ENCODE measurements at places on chromosomes 16 and 17.

- DNase-seq, result no peak
These were observed 20.2 kb upstream of the NCBP3 start for GRCh38 chr17:3866276-3866675.

DNA sequence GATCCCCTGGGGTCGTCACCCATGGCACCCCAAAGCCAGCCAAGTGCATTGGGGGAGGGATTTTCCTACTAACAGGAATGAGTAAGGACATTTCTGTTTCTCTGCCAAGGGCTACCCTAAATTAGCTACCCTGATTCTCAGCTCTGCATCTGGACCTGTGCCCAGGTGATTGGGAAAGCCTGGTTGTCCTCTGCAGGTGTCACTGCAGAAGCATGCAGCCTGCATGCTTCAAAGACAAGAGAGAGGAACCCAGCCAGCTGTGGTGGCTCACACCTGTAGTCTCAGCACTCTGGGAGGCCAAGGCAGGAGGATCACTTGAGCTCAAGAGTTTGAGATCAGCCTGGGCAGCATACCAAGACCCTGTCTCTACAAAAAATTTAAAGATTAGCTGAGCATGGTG, 19.6 kb downstream of the BEAN1 start:
- no peak for DNase-seq

DNA sequence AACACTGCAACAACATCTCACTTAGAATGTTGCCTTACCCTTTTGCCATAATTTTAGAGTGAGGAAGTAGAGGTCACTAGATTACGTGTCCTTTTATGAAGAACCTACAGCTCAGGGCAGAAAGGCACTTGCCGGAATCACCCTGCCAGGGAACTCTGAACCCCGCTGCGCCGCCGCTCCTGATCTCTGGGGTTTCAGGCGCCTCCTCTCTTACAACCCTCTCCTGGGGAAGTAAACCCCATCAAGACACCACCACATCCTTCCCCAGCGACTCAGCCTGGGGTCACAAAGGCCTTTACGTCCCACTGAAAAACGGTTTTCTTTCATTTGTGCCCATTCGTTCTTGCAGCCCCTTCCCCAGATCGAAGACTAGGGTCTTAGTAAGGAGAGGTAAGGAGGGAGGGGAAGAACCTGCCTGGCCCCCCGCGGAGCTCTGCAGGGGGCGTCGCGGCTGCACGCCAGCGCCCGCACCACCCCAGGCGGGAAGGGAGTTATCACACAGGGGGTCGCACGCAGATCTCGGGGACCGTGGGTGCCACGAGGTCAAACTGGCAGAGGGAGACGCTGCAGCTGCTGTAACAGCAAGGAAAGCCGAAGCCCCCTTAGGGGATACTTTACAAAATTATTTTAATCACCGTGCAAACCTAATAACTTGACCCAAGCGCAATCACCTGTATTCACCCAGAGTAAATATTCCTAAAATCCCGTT, 1.0 kb upstream of the HLF start:
- DNase-seq, result no peak

- DNase-seq, result peak; percentile 89
These were observed 16.3 kb downstream of the MYL4 start for GRCh38 chr17:47225436-47225858.

DNA sequence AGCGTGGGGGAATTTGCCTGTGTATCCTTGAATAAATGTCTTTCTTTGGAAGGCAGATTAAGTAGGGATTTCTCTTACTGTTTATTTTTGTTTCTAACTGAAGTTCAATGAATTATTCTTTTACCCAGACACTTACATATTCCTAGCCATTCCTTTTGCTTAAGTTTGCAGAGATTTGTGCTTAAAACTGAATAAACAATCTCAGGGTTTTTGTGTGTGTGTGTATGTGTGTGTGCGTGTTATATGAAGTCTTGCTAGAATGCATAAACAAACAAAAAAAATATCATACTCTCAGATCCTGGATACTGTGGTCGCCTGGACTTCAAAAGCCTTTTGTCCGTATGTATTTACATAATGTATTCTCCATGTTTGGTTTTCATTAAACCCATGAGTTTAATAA, 672.8 kb downstream of the MAF start:
- DNase-seq, result no peak

GRCh38 chr16:89050119-89050867, 43.4 kb upstream of the ACSF3 start:
- DNase-seq, result no peak

GRCh38 chr16:54140057-54140787, 146.4 kb downstream of the IRX3 start:
- no peak for DNase-seq

DNA sequence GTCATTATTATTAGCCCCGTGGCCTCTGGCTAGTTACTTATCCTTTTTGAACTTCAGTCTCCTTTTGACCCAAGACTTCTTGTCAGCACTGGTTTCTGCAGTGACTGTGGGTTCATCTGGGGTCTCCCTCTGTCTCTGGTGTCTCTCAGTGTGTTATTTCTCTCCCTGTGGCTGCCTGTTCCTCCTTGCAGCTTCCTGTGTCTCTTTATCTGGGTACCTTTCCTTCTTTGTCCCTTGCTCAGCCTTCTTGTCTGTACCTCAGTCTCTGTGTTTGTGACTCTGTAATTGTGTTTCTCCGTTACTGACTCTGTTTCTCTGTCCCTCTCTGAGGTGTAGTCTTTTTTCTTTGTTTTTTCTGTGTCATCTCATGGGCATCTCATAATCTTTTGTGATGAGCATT, 102.6 kb upstream of the CDH11 start:
- DNase-seq, result no peak

GRCh38 chr17:70629902-70630301, 460.6 kb downstream of the KCNJ2 start:
- peak; percentile 38 for DNase-seq

GRCh38 chr16:7334801-7335560, 2.3 kb downstream of the RBFOX1 start:
- DNase-seq, result no peak

- DNase-seq, result no peak
These were observed 16.0 kb downstream of the MYO15A start for GRCh38 chr17:18124345-18125126.

DNA sequence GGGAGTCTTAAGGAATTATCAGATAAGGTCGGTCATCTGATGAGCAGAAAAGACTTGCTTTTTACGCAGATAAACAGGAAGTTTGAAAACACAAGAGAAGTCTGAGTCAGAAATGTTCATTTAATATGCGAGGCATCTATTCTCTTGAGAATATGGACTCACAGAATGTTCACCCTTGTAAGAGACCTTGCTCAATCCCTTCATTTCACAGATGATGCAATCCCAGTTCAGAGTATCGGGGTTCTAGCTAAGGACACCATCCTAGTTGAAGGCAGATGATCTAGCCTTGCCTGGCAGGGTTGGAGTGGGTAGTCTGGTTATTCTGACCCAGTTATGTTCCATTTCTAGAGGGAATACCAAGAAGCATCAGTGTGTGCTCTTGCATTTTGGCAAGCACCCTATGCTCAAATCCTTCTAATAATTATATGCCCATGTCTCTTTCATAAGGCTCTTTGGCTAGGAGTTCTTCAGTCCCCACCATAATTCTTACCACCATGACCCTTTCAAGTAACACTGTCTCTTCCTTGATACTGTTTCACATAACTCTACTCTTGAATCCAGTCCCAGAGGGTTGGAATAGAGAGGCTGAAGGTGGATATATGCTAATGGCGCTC, 42.5 kb downstream of the YPEL2 start:
- peak; percentile 88 for DNase-seq

DNA sequence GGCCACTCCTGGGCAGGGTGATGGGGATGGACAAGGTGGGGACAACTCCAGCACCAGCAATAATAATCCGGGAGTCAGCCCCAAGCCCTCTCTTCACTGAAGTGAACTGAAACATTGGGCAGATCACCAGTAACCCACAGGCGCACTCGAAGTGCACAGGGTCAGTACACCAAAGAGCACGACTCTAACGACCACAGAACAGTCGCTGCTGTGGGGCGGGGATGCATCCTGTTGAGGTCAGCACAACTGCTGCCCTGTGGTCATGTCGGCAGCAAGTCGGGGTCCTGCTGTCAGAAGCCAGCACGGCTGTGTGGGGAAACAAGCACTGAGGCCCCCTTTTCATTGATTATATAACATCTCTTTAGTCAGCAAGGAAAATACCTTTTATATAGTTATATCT, 14.6 kb downstream of the DNASE1 start:
- DNase-seq, result no peak

GRCh38 chr17:69854225-69854780, 220.7 kb upstream of the KCNJ16 start:
- DNase-seq, result no peak

DNA sequence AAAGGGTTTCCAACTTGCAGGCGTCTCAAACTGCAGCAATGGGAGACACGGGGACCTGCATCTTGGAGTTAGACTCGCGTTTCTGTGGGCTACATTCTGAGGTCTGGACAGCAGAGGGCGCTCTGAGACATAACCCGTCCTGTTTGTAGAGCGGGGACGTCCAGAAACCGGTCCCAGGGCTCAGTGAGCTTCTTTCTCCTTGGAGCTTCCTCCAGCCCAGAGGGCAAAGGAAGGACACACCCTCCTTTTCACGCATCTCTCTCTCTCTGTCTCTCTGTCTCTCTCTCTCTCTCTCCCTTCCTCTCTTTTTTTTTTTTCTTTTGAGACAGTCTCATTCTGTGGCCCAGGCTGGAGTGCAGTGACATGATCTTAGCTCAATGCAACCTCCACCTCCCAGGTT, 19.8 kb downstream of the COX4I1 start:
- peak; percentile 92 for DNase-seq

DNA sequence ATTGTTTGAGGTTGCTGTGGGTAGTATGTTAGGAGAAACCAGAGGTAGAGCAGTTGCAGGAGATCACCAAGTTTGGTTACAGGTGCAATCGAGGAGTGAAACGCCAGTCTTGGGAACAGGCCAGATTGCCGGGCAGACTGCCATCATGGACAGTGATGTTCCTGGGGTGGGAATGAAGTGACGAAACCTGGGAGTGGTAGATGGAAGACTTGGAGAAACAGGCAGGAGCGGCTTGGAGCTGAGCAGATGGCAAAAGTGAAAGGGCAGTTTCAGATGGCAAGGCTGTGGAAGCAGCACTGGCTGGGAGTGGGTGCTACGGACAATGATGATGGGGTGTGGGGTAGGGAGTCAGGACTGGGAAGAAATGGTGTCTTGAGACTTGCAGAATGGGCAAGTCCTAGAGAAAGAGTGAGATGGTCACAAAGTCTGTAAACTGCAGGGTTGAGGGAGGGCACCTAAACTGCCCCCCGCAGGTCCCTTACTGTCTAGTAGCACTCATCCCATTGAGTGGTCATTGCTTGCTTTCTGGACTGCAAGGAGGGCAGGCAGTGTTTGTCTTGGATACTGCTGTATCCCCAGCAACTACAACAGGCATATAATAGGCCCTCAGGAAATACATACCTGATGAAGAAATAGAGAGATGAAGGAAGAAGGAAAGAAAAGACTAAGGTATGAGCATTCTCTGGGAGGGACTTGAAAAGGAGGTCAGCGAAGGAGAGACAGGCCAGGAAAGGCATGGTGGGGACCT, 29.5 kb upstream of the ULK2 start:
- DNase-seq, result no peak

- no peak for DNase-seq
These were observed 15.7 kb downstream of the COX10 start for GRCh38 chr17:14084955-14085354.

GRCh38 chr16:52469775-52470174, 77.2 kb downstream of the TOX3 start:
- no peak for DNase-seq

GRCh38 chr17:63786971-63787711, 13.2 kb downstream of the DDX42 start:
- peak; percentile 54 for DNase-seq

DNA sequence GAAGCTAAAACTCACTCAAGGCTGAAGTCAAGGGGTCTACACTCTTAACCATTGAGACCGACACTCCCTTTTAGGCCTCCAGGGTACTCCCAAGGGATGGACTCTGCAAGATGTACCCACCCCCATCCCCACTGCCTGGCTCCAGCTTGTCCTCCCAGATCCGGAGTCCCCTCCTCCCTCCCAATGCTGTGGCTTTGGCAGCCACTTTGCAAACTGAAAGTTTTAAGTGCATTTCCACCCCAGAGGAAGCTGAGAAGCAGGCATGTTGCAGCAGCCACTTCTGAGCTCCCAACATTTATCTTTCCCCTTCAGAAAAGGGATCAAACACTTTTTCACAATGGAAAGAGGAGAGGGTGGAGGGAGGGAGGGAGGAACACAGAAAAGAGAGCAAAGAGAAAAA, 115.2 kb downstream of the COPRS start:
- DNase-seq, result no peak

DNA sequence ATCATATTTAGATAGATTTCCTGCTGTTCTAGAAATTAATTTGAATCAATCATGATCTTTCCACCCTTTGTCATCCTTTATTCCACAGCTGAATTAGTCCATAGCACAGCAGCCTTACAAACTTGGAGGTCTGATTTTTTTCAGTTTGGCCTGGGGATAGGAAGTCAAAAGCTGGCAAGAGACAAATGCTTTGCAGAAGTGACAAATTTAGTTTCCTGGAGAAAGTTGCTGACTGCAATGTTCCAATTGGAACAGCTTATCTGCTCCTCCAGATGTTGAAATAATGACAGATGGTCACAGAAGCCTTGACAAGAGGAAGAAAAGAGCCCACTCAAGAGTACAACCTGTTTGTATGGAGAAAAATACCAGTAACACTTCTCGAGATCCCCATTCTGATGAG, 1276.1 kb upstream of the CDH8 start:
- DNase-seq, result peak; percentile 4

- DNase-seq, result peak; percentile 64
These were observed 7.9 kb downstream of the ENGASE start for GRCh38 chr17:79082311-79083190.

GRCh38 chr17:56821847-56822534, 11.7 kb downstream of the C17orf67 start:
- no peak for DNase-seq

GRCh38 chr17:72387487-72387886, 266.7 kb downstream of the SOX9 start:
- DNase-seq, result no peak

GRCh38 chr16:370979-371514, 709 bp upstream of the MRPL28 start:
- no peak for DNase-seq

DNA sequence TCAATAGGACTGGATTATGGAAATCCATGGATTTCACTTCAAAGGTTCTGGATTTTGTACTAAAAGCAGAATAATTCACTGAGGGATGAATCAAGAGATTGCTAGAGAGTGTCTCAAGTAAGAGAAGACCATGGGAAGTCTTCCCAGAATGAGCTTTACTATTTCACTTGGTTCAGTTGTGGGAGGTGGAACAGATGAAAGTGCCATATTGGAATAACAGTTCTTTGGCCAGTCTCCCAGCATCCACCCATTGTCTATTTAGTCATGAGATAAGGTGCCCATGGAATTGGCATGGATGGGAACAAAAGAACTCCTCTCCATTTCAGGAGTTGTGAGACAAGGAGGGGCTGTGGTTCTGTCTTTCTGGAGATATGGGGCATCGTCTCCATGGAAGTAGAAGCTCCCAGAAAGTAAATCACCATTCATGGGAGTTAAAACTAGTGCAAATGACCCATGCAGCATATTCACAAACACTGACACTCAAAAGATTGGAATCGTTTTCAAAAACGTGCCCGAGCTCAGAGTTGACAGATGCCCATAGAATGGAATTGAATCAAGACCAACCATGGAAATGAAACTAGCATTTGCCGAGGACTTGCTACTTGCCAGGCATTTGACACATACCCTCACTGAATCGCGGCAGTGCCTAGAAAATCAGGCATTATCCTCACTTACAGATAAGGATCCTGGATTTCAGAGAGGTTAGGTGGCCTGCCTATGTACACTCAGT, 36.2 kb upstream of the CLEC3A start:
- no peak for DNase-seq

- no peak for DNase-seq
These were observed 28.3 kb downstream of the CHD9 start for GRCh38 chr16:53083119-53083518.
